ENCODE measurements at places on chromosomes 16 and 17.

- peak; percentile 95 for DNase-seq
These were observed 2.7 kb downstream of the FOXJ1 start for GRCh38 chr17:76138234-76138895.

DNA sequence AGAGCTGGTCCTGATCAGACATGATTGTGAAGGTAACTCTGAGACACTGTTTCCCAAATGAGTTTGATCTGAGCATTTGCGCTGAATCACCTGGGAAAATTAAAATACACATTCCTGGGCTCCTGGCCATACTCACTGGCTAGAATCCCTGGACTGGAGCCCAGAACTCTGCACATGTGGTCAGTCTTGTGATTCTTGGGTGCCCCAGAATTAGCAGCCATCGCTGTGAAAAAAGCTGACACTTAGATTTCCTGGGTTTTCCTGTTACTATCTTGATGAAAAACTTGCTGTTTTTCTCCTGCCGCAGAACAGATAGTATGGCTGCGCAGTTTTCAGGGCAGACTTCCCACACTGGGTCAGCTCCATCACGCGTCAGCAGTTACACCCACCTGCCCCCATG lies 24.6 kb downstream of the NECAB2 start:
- DNase-seq = no peak

DNA sequence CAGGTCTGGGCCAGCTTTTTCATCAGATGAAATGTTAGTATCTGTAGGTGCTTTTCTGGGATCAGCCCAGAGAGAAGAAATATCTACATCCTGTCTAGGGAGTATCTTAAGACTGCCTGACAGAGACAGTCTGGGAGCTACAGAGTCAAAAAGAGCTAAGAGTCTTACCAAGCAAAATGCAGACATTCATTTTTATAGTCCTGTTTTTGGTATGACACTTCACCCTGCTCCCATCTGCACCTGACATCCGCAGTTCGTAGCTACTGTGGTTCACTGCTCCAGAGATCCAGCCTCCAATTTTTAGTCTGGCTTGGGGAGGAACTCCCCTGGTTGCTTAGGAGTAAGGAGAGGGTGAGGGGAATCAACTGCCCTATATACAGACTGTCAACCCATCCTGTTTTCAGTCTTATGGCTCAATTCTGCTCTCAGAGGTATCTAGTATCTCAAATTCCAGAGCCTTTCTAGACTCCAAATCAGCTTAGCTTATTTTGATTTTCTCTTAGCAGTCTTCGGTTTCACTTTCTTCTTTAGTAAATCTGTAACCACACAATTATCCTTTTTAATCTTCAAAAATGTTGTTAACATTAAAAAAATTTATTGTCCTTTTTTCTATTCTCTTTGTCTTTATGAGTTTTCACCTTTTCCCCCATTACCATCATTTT lies 97.8 kb downstream of the TMEM100 start:
- DNase-seq = no peak

- DNase-seq = no peak
These were observed 11.7 kb upstream of the SLC38A8 start for GRCh38 chr16:84054271-84054670.

DNA sequence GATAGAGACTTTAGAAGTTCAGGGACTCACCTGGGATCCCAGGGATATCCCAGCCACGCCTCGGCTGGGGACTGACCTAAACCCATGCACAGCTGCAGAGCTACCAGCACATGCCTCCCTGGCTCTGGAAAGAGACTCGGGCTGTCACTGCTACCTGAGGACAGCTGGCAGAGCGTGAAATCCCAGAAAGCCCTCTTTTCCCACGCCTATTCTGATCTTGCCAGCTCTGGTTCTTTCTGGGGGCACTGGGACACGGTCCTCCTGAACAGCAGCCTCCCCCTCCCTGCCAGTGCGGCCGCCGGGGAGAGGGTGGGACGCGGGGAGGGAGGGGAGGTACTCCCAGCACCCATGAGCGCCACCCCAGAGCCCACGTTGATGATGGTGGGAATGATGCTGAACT lies 10.8 kb downstream of the P2RX5 start:
- DNase-seq = no peak

DNA sequence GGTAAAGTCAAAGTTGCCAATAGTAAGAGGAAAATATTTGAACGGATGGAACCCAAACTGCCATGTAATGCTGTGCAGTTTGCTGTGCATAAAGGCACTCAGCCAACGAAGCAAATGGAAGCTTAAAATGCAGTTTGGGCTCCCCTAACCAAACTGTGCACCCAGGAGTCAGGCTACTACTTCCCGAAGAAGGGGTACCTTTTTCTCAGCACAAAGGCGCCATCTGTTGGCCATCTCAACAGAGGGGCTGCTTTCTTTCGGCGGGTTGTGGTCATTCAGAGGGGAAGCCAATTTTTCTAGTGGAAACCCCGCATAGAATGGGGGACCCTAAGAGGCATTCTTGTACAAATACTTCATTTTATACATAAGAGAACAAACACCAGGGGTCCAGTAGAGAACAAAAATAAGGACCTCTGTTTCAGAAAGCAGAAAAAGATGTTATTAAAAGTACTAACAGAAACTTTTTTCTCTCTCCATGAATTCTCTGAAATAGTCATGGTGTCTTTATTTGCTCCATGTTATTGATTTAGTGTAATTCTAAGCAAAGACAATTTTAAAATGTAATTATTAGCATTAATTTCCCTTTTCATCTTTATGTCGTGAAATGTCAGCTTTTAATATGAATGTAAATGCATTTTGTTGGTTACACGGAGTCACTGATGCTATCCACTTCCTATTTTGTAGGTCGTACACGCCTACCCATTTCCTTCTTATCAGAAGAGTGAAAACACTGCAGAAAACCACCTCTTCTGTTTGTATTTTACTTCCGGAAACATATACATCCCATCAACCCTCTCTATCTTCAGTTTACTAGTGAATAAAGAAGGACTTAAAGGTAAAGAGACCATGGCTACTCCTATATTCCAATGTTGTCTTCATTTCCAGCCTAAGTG lies 453.3 kb downstream of the KCNJ2 start:
- no peak for DNase-seq

GRCh38 chr17:77470800-77471733 lies 330.3 kb downstream of the SEC14L1 start:
- no peak for DNase-seq

- DNase-seq = peak; percentile 58
These were observed 691.3 kb downstream of the MAF start for GRCh38 chr16:78909226-78909625.

- no peak for DNase-seq
These were observed 137.9 kb downstream of the GSG1L start for GRCh38 chr16:27925612-27926011.

- no peak for DNase-seq
These were observed 193.5 kb upstream of the KIF2B start for GRCh38 chr17:53629188-53629587.

GRCh38 chr16:67115639-67116038 lies 5.9 kb downstream of the PHAF1 start:
- DNase-seq = no peak

GRCh38 chr17:31820691-31821435 lies 38.2 kb downstream of the COPRS start:
- DNase-seq = no peak

DNA sequence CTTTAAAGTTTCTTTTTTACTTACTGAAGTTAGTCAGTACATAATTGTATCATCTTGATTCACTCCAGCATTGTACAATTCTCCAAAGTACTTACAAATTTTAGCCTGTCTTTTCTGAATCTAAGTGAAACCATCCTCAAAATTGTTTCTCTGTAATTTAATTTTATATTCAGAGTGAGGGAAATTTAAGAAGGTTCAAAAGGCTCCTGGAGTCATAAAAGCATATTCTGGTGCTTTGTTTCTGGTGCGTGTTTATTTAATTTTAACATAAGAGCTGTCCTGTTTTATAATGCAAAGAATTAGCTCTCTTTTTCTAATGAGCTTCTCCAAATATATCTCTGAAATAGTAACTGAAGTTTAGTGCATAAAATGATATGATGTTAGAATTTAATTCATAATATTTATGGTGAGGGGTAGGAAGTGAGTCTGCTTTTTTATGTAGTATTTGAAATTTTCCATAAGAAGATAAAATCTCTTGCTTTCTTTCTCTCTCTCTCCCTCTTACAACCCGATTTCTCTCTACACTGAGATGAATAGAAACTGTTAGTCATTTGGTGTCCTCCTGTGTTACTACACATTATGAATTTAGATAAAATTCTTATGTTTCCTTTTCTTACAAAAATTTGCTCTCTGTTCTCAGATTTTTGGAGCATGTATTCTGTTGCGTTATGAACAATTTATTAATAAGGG lies 339.8 kb downstream of the BCAS3 start:
- no peak for DNase-seq

GRCh38 chr17:62949036-62949435 lies 17.0 kb upstream of the TANC2 start:
- DNase-seq = no peak

GRCh38 chr17:79388556-79389295 lies 222.1 kb downstream of the RBFOX3 start:
- peak; percentile 80 for DNase-seq

GRCh38 chr17:7191571-7192270 lies 12.6 kb upstream of the ASGR1 start:
- no peak for DNase-seq

GRCh38 chr17:69978056-69978646 lies 96.9 kb upstream of the KCNJ16 start:
- no peak for DNase-seq

- no peak for DNase-seq
These were observed 35.2 kb upstream of the CBX4 start for GRCh38 chr17:79874329-79874981.

- no peak for DNase-seq
These were observed 913 bp upstream of the PRR14 start for GRCh38 chr16:30649725-30650368.

DNA sequence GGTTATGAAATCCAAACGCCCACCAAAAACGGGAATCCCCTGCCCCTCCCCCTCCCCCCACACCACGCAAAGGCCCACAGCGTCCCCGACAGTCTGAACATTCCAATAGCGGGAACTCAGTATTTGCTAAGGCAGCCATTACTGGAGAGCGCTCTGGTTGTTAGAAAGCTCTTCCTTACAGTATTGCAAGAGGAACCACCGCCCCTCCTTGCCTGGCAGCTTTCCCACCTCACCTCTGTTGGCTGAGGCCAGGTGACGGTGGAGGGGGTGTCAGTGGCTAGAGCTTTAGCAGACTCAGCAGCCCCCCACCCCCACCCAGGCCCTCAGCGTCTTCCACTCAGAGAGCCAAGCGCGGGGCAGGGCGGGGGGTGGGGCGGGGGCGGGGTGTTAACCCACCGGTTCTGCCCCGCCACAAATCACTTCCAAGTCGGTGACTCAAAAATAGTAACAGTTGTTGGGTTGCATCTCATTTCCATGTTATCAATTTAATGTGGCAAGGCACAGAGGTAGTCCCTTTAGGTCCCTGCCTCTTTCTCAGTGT lies 2.2 kb upstream of the PLEKHH3 start:
- peak; percentile 76 for DNase-seq

DNA sequence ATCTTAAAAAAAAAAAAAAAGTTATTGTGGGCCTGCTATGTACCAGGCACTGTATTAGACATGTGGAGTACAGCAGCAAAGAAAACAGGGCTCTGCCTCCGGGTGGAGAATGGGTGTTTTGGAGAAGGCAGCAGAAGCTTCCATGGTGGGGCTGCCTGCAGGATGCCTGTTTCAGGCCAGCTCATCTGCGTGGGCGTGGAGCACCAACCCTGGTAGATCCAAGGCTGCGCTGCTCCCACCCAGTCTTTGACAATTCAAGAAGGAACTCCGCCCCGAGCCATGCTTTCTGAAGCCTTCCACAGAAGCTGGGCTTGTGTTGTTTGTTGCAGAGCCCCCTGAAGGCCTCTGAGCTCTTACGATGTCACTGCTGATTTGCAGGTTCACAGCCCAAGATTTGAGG lies 23.2 kb upstream of the CACNG1 start:
- DNase-seq = no peak

DNA sequence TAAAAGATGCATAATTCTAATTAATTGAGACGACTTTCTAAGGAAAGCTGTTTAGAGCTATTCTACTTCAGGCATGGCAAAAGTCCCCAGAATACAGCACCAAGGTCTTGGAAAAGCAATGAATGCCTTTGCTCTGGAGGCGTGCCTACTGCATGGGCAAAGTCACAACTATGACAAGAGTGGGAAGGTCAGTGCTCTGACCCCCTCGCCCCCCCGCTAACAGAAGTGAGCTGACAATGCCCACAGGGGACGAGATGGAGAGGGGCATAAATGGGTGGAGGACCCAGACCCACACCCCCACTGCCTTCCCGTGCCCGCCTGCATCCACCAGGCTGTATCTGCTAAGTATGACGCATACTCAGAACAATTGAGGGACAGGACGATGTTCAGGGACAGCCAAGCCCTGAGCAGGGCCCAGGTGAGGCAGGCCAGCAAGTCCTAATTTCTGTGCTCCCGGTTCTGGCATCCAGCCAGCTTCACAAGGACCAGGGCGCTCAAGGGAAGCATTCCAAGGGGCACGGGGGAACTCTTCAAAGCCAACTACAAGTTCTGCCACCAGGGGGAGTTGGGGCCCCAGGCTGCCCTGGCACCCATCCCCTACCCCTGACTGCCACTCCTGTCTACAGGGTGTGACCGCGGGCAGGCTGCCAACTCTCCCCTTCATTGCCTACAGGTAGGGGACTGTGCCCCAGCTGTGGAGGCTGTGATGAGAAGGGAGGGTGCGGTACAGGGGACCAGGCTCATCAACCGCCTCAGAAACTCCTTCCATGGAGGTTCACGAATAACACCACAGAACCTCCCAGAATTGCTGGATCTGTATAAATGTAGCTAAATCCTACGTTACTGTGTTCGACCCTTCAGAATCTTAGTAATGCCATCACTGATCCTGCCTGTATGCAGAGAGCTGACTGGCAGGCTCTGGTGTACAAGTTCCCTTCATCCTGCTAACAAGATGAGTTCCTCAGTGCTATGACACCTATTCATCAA lies 20.8 kb downstream of the NPRL3 start:
- peak; percentile 85 for DNase-seq

- DNase-seq = no peak
These were observed 623.2 kb upstream of the ZFHX3 start for GRCh38 chr16:73670836-73671820.

GRCh38 chr16:72220875-72221629 lies 49.1 kb upstream of the PMFBP1 start:
- no peak for DNase-seq

DNA sequence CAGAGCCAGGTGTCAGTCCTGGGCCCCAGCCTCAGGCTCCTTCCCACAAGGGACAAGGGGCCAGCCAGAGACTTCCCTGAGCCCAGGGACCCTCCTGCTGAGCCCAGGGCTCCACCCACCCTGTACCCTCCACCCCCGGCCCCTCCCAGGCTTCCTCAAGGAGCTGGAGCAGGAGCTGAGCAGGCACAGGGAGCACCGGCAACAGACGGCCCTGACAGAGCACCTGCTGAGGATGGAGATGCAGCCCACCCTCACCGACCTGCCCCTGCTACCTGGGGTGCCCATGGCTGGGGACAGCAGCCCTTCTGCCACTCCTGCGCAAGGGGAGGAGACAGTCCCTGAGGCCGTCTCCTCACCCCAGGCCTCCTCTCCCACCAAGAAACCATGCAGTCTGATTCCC lies 4.5 kb downstream of the SCRN2 start:
- DNase-seq = no peak

DNA sequence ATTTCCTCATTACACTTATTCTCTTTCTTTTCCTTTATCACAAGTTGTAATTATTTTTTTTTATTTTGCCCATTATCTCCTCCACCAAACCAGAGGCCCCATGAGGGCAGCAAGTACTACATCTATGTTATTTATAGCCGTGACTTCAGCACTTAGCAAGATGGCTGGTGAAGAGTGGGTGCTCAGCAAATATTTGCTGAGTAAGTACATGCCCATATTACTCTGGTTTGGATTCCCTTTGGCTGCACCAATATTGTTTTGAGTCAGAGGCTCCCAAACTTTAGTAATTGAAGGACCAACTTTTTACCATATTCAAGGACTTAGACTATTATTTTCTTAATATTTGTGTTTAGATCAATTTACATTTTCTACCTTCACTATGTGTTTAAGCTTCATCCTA lies 83.2 kb downstream of the HS3ST2 start:
- no peak for DNase-seq

Data from kidney (tissue), 22 donors.